ENCODE measurements at places on chromosomes 7 and 10. TPM values are rescaled to one million over a fixed set of nuclear protein-coding genes. Genes with fewer than 3 reads are reported as not detected.

Gene TCAF1
- 26.7 TPM for total RNA-seq

Gene CALD1
- total RNA-seq = 5.5 TPM

Gene RPEL1
- total RNA-seq = 0.57 TPM

Gene IDI2
- not detected for total RNA-seq

Gene ZRANB1
- 12.5 TPM for total RNA-seq

Gene ZNF239
- total RNA-seq = 10.8 TPM

Gene GFRA1
- not detected for total RNA-seq

Gene ADAMTS14
- 0.12 TPM for total RNA-seq

Gene YKT6
- 139 TPM for total RNA-seq

Gene THSD7A
- 5.9 TPM for total RNA-seq

Gene PVRIG
- not detected for total RNA-seq

Gene CYP2C19
- 4.5 TPM for total RNA-seq

Gene TEX47
- not detected for total RNA-seq

Gene C10orf71
- not detected for total RNA-seq

Gene TACR2
- total RNA-seq = 0.34 TPM

Gene ANXA8
- total RNA-seq = 1.1 TPM

Gene GPR26
- total RNA-seq = not detected

Gene KCND2
- 1.2 TPM for total RNA-seq

Gene TMEM236
- total RNA-seq = 0.51 TPM

Gene SCART1
- total RNA-seq = 2.2 TPM

Gene TMEM229A
- total RNA-seq = not detected

Gene LBX1
- total RNA-seq = not detected

Gene HOXA4
- 1.0 TPM for total RNA-seq

Gene RBAK
- 14.8 TPM for total RNA-seq

Gene NKX2-3
- not detected for total RNA-seq

Gene TPK1
- total RNA-seq = 13.2 TPM

Gene CACNB2
- not detected for total RNA-seq

Gene OR2A1
- not detected for total RNA-seq

Gene TMEM72
- not detected for total RNA-seq

Gene LRRC61
- total RNA-seq = 22.5 TPM

Gene EVX1
- total RNA-seq = not detected

Gene WDR86
- total RNA-seq = not detected

Gene NANOS1
- total RNA-seq = 6.8 TPM

Gene GJD4
- not detected for total RNA-seq

Gene CCDC146
- 8.8 TPM for total RNA-seq

Gene TASOR2
- total RNA-seq = 80.5 TPM

Gene HABP2
- total RNA-seq = 1.0 TPM

Gene UPP1
- 75.4 TPM for total RNA-seq

Gene CALML3
- total RNA-seq = not detected

Measured in Calu3 (cell line).